ENCODE measurements at places on chromosomes 13 and 19.

DNA sequence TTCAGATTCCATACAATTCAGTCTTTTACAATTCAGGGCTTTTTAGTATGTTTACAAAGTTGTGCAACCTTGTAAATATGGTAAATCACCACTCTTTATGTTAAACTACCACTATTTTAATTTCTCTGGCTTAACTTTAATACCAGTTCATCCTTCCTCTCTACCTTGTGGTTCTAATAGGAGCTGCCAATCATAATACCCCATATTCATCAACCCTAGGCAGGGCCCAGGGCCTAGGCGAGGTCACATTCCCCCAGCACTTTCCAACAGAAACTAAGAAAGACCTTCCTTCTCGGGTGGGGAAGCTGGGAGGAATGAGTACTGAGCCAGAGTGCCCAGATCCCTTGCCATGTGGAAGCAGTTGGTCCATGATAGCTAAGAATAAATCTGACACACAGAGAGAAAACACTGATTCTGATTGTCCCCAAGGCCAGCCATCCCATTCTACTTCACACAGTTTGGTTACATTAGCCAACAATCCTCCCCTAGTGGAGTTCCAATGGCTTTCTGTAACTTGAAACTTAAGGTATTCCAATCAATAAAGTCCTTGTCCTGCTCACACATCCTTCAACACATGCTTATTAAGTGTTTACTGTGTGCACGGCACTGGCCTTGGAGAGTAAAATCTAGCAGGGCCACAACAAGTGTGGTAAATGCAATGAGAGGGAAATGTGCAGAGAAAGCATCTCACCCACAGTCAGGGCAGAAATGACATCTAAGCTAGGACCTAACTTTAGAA lies 76.8 kb downstream of the NUFIP1 start:
- DNase-seq: no peak
- peaks cover 6% of the 10 kb centered on the region for H3K27me3 ChIP-seq
- no peak overlapping the region for H3K27ac ChIP-seq
- peaks cover 6% of the 10 kb centered on the region for H3K4me1 ChIP-seq
- H3K36me3 ChIP-seq: peaks cover 2% of the 10 kb centered on the region

DNA sequence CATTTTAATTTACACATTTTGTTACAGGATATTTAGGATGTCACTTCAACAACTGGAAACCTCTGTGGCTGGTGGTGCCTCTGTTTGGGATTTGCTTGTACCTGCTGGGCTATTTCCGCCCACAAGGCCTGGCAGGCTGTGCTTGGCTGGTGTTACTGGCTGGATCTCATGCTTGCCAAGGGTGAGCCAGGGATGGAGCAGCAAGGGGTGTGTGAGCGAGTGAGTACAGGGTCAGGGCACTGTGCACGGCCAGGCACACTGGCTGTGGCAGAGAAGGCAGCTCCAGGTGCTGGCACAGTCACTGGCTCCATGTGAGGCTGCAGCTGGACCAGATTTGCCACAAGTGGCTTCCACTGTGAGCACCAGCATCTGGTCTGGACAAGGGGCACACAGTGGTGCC lies 1254.8 kb downstream of the SLITRK5 start:
- DNase-seq: no peak
- no peak overlapping the region for H3K27ac ChIP-seq
- no peak overlapping the region for H3K4me3 ChIP-seq
- H3K36me3 ChIP-seq: no peaks in the 10 kb centered on the region

GRCh38 chr13:26539738-26540292 lies 17.7 kb upstream of the WASF3 start:
- H3K36me3 ChIP-seq: no peaks in the 10 kb centered on the region
- H3K27me3 ChIP-seq: peaks cover 11% of the 10 kb centered on the region
- no peak overlapping the region for H3K4me3 ChIP-seq
- no peak for DNase-seq

DNA sequence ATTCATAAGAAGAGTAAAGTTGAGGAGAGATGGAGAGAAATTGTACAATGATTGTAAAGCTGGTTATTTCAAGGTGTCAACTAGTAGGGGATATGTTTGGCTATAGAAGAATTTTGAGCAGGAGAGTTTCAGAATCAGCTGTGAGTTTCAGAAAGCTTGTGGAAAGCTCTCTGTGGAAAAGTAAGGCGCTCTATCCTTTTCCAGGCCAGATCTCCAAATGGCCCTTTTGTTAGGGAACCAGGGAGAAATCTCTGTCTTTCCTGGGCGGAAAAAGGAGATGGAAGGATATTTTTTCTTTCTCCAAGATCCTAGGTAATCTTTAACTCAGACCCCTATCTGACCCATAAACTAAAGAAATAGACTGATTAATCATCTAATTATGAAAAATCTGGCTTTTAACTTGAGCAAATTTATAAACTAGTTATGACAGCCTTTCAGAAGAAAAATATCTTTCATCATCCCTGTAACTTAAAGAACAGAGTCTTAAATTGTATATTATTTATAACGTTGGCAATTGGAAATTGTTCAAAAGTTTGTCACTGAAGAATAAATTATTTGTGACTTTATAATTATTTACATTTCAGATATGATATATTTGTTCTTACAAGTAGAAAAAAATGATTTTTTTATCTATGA lies 34.5 kb downstream of the SPRY2 start:
- no peaks in the 10 kb centered on the region for H3K27me3 ChIP-seq
- no peak overlapping the region for H3K27ac ChIP-seq
- H3K36me3 ChIP-seq: no peaks in the 10 kb centered on the region
- H3K4me3 ChIP-seq: no peak overlapping the region
- no peak for DNase-seq

GRCh38 chr13:100129605-100130004 lies 40.7 kb downstream of the PCCA start:
- H3K4me1 ChIP-seq: peaks cover 15% of the 10 kb centered on the region
- no peak overlapping the region for H3K4me3 ChIP-seq

GRCh38 chr19:2495130-2495641 lies 19.3 kb downstream of the GADD45B start:
- H3K36me3 ChIP-seq: no peaks in the 10 kb centered on the region
- peaks cover 23% of the 10 kb centered on the region for H3K27me3 ChIP-seq
- DNase-seq: no peak
- H3K4me1 ChIP-seq: peaks cover 29% of the 10 kb centered on the region
- H3K27ac ChIP-seq: no peak overlapping the region

GRCh38 chr13:44818016-44818415 lies 171.3 kb downstream of the NUFIP1 start:
- H3K4me1 ChIP-seq: no peaks in the 10 kb centered on the region
- H3K27ac ChIP-seq: no peak overlapping the region
- DNase-seq: no peak

- H3K27me3 ChIP-seq: peaks cover 13% of the 10 kb centered on the region
- peaks cover 3% of the 10 kb centered on the region for H3K4me1 ChIP-seq
- DNase-seq: no peak
- no peak overlapping the region for H3K27ac ChIP-seq
- H3K36me3 ChIP-seq: no peaks in the 10 kb centered on the region
- no peak overlapping the region for H3K4me3 ChIP-seq
Observed at GRCh38 chr13:44388427-44389059, 14.9 kb downstream of the SERP2 start.

DNA sequence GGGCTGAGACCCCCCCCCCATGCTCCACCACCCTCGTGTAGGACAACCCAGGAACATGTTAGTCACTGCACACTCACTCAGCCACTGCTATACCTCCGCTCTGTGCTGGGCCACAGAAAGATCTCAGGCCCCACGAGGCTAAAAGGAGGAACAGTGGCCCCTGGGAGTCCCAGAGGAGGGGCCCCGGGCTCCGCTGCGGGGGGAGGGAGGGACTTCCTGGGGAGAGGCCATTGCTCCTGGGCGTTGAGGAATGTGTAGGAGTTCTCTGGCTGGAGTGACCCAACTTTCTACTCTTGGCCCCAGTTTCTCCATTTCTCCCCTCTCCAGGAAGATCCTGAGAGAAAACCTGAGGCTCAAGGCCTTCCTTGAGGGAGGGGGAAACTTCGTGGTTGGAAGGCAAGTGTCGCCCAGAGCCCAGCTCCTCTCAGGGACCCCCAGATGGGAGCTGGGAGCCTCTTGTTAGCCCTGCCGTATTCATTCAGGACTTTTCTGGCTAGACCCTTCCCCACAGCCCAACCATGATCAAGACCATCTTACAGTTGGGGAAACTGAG lies 13.6 kb downstream of the ONECUT3 start:
- peaks cover 8% of the 10 kb centered on the region for H3K36me3 ChIP-seq
- H3K4me3 ChIP-seq: no peak overlapping the region
- H3K4me1 ChIP-seq: peaks cover 3% of the 10 kb centered on the region
- peaks cover 37% of the 10 kb centered on the region for H3K27me3 ChIP-seq
- no peak overlapping the region for H3K27ac ChIP-seq
- no peak for DNase-seq

- DNase-seq: no peak
- no peak overlapping the region for H3K27ac ChIP-seq
- H3K4me3 ChIP-seq: peak overlapping the region; percentile 6
Observed at GRCh38 chr19:54376610-54377285, 12.0 kb upstream of the LAIR1 start.

- H3K27ac ChIP-seq: peak overlapping the region; percentile 79
- no peaks in the 10 kb centered on the region for H3K27me3 ChIP-seq
- no peak for DNase-seq
Observed at GRCh38 chr19:48118131-48118517, 7.5 kb upstream of the PLA2G4C start.

DNA sequence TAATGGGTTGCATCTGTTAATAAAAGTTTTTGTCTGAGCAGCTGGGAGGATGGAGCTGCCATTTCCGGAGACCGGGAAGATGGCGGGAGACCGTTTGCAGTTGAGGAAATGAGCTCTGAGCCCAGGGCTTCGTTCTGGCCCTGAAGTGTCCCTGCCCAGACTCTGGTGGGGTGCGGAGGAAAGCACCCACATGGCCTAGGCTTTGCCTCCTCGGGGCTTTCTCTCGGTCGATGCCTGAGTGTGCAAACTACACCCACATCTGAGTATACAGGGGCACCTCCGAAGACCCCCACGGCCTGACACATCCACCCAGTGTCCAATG lies 15.6 kb upstream of the NANOS3 start:
- DNase-seq: no peak
- H3K36me3 ChIP-seq: no peaks in the 10 kb centered on the region
- H3K27ac ChIP-seq: peak overlapping the region; percentile 93
- peaks cover 20% of the 10 kb centered on the region for H3K4me1 ChIP-seq
- peak overlapping the region; percentile 92 for H3K4me3 ChIP-seq

- no peak for DNase-seq
- no peak overlapping the region for H3K27ac ChIP-seq
- peaks cover 6% of the 10 kb centered on the region for H3K4me1 ChIP-seq
- H3K36me3 ChIP-seq: peaks cover 6% of the 10 kb centered on the region
- peak overlapping the region; percentile 50 for H3K4me3 ChIP-seq
Observed at GRCh38 chr19:29527500-29528328, 1.9 kb downstream of the VSTM2B start.

DNA sequence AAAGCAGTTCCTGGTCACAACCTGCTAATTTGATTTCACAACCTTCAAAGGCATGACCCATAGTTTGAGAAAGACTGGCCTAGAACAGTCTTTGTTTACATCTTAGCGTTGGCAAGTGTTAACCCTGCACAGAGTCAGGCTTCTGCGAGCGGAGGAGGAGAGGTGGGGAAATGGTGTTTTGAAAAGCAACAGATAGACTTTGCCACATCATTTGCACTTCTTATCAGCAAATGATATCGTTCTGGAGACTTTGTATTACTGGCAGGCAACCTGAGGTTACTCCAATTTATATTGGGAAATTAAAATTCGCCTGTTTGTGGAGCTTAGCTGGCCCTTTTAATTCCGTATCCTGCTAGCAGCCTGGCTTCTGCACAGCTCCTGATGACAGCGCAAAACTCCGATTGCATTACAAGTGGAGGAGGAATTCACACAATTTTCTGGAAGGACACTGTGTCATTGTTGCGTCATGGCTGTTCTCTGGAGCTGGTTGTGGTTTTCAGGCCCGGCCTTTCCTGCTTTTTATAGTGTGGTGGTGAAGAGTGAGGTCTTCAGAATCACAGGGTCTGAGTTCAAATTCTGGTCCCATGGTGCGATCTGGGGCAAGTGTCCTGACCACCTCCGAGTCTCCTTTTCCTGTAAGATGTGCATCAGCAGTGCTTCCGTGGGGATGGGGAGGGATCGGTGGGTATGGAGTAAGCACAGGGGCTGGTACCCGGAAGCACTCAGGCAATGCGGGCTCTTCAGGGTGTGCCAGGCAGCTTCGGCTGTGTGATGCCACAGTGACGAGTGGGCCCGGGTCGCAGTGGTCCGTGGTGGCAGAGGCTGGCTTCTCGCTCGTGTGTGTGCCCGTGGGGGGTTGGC lies 49.1 kb upstream of the EHD2 start:
- H3K27me3 ChIP-seq: no peaks in the 10 kb centered on the region
- no peak overlapping the region for H3K4me3 ChIP-seq
- H3K4me1 ChIP-seq: peaks cover 10% of the 10 kb centered on the region
- DNase-seq: no peak
- no peak overlapping the region for H3K27ac ChIP-seq

- H3K4me3 ChIP-seq: no peak overlapping the region
- H3K27ac ChIP-seq: no peak overlapping the region
- DNase-seq: no peak
- H3K27me3 ChIP-seq: no peaks in the 10 kb centered on the region
- peaks cover 36% of the 10 kb centered on the region for H3K36me3 ChIP-seq
- peaks cover 45% of the 10 kb centered on the region for H3K4me1 ChIP-seq
Observed at GRCh38 chr13:97234742-97235141, 12.6 kb downstream of the MBNL2 start.

DNA sequence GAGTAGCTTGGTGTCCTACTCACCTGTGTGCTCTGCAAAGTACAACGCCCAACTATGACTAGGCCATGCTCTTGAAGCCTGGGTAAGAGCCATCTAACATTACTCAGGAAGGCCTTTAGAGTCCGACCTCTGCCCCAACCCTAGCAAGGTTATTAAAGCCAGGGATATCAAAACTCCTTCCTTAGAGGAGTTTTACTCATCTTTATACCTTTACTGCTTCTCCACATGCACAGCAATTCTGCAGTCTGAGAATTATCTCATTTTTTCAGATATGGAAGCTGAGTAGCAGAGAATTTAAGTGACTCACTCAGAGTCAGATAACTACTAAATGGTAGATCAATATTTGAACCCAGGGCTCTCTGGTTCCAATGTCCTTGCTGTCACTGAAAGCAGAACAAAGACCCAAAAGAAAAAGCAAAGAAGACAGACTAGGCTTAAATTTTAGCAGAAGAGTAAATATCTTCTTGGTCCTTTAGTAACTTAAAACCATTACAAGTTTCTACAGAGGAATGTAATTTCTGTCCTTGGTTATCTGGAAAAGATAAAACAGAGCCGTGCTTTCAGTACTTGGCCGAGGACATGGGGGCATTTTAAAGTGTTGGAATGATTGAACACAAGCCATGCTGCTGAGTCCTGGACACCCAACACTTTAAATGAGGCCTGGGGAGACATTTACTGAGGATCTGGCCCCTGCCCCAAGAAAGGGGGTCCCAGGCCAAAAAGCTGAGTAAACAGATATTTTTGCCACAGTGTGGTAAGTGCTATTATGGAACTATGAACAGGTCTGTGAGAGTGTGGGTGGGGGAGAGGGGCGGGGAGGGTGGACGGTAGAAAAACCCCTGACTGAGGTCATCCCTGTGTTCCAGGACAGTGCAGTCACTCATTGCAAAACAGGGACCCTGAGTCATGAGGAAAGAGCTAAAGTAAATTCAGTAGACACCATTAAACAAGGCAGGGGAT lies 18.4 kb upstream of the KPNA3 start:
- no peak for DNase-seq
- no peaks in the 10 kb centered on the region for H3K4me1 ChIP-seq
- H3K36me3 ChIP-seq: no peaks in the 10 kb centered on the region
- peaks cover 8% of the 10 kb centered on the region for H3K27me3 ChIP-seq

GRCh38 chr13:40651866-40652587 lies 14.4 kb downstream of the FOXO1 start:
- no peaks in the 10 kb centered on the region for H3K27me3 ChIP-seq
- H3K27ac ChIP-seq: peak overlapping the region; percentile 94
- H3K36me3 ChIP-seq: no peaks in the 10 kb centered on the region
- no peak for DNase-seq
- H3K4me3 ChIP-seq: peak overlapping the region; percentile 92
- peaks cover 59% of the 10 kb centered on the region for H3K4me1 ChIP-seq
